Uterus (tissue), 4 donors: ENCODE measurements at places on chromosomes 7 and 10. TPM values are rescaled to one million over a fixed set of nuclear protein-coding genes. Genes with fewer than 3 reads are reported as not detected.

DNA sequence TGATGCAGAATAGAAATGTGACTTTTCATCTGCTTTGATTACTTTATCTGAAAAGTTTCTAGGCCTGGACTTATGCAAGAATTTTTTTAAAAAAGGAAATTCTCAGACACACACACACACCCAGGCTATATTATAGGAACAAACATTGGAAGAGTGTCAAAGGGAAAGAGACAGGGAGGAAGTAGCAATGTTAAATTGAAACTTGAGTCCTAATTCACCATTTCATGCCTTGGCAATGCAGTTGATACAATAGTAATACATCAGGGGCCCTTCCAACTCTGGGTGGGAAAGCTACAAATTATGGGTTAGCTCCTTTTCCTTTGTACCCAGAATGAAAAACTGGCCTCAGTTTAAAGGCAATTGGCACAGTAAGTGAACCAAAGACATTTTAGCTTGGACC is 258.0 kb upstream of the LYZL1 start:
- H3K27me3 ChIP-seq: no peaks in the 10 kb centered on the region
- no peak for DNase-seq
- H3K4me1 ChIP-seq: no peaks in the 10 kb centered on the region
- no peaks in the 10 kb centered on the region for H3K36me3 ChIP-seq
- H3K27ac ChIP-seq: no peak overlapping the region

DNA sequence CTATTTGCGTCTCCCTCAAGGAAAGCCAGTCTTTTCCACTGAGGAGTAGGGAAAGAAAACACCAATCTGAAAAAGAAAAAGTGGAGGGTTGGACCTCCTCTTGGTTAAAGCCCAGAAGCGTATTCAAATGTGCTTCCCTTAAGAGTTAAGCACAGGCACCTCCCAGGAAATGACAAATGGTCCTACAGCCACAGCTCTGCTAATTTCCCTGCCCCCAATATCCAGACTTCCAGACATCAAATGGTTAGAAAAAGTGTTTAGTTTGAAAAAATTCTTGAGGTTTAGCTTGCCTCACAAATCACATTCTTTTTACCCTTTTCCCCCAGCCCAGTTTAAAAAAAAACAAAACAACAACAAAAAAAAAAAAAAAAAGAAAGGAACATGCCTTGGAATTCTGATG is 19.0 kb upstream of the COL1A2 start:
- peak overlapping the region; percentile 95 for H3K27ac ChIP-seq
- H3K4me1 ChIP-seq: no peaks in the 10 kb centered on the region

DNA sequence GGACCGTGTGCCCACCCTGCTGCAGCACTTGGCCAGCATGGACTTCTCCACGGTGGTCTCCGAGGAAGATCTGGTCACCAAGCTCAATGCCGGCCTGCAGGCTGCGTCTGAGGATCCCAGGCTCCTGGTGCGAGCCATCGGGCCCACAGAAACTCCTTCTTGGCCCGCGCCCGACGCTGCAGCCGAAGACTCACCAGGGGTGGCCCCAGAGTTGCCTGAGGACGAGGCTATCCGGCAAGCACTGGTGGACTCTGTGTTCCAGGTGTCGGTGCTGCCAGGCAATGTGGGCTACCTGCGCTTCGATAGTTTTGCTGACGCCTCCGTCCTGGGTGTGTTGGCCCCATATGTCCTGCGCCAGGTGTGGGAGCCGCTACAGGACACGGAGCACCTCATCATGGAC is 1.4 kb downstream of the RBP3 start:
- H3K4me3 ChIP-seq: no peak overlapping the region
- H3K27ac ChIP-seq: no peak overlapping the region
- H3K27me3 ChIP-seq: no peaks in the 10 kb centered on the region
- no peak for DNase-seq
- no peaks in the 10 kb centered on the region for H3K4me1 ChIP-seq

- no peaks in the 10 kb centered on the region for H3K27me3 ChIP-seq
- H3K4me3 ChIP-seq: no peak overlapping the region
- H3K36me3 ChIP-seq: no peaks in the 10 kb centered on the region
- H3K4me1 ChIP-seq: no peaks in the 10 kb centered on the region
- H3K27ac ChIP-seq: no peak overlapping the region
- DNase-seq: no peak
Measured at GRCh38 chr10:46217752-46218453, 68.9 kb upstream of the ANTXRL start.

DNA sequence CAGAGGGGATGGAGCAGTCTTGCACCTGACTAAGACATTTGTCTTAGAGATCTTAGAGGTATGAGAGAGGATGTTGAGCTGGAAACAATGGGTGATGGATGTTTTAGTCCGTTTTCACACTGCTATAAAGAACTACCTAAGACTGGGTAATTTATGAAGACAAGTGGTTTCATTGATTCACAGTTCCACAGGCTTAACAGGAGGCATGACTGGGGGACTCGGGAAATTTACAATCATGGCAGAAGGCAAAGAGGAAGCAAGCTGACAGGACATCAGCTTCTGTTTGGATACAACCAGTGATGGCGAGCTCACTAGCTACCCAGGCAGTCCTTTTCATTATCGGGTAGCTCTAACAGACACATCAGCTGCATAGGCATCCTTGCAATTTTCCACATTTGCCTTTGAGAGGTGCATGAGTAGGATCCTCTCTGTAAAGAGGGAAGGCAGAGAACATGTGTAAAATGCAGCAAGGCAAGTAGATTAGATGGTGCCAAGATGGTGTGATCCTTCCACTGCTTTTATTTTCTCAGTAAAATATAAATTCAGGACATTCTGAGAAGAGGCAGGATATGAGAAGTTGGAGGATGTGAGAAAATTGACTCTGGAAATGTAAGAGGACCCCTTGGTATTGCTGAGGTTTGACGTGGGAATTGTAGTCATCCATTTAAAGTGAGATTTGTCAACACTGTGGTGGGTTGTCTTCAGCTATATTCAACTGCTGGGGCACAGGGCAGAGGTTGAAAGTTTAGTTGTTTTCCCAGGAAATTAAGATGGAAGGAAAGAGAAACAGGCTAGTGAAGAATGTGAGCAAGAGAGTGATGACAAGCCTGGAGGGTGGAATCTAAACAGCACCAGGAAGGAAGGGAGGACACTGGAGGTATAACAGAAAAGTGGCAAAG is 1140.0 kb upstream of the AUTS2 start:
- H3K36me3 ChIP-seq: no peaks in the 10 kb centered on the region
- no peaks in the 10 kb centered on the region for H3K27me3 ChIP-seq
- H3K4me3 ChIP-seq: no peak overlapping the region
- no peak for DNase-seq

DNA sequence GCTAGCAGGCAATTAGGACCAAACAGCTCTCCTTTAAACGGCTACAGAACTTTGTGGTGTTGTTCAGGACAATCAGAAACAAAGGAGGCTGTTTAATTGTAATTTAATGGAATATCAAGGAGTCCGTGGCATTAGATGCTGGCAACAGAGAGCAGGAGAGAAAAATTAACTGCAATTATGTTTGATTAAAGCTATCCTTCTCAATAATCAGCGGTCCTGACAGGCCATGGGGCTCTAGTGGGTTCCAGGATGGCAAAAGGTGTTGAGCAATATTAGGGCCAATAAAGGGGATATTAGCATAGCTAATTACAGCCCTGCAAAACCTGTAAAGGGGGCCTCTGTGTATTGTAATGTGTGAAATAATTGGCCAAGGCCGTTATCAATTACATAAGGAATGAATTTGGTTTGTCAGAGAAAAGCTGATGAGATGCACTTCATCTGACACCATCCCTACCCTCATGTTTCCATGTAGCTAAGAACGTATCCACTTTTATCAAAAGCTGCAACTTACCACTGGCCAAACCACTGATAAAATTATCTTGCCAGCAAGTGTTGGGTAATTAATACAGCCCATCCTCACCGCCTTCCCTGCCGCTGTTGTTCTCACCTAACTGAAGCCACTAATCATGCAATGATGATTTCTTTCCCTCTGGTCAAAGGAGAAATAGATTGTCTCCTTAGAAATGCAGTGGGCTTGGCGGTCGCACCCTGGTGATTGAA is 81.6 kb downstream of the EBF3 start:
- H3K27me3 ChIP-seq: no peaks in the 10 kb centered on the region
- no peak overlapping the region for H3K4me3 ChIP-seq
- no peaks in the 10 kb centered on the region for H3K4me1 ChIP-seq
- no peak for DNase-seq
- no peak overlapping the region for H3K27ac ChIP-seq

GRCh38 chr7:19375976-19376375 is 230.8 kb upstream of the FERD3L start:
- H3K27ac ChIP-seq: no peak overlapping the region
- H3K4me1 ChIP-seq: no peaks in the 10 kb centered on the region
- H3K4me3 ChIP-seq: no peak overlapping the region
- DNase-seq: no peak
- no peaks in the 10 kb centered on the region for H3K36me3 ChIP-seq

DNA sequence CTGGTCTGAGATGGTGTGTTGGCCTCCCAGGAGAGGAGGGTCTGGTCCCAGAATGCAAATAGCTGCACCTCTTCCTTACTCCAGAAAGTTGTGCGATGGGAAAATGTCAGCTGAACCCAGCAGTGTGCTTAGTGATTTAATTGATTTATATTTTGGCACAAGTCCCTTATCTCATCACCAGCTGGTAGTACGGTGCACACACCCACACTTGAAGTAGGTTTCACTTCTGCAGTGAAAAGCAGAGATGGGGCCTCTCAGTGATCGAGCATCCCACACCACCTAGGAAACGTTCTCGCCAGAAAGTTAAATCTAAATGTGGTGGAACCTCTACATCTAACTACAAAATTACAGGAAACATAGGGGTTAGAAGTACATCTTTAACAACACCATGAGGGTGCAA is 80.4 kb downstream of the UBE3C start:
- no peak overlapping the region for H3K27ac ChIP-seq
- H3K36me3 ChIP-seq: no peaks in the 10 kb centered on the region
- H3K4me1 ChIP-seq: no peaks in the 10 kb centered on the region
- no peak for DNase-seq

- H3K27me3 ChIP-seq: no peaks in the 10 kb centered on the region
- no peak for DNase-seq
- H3K27ac ChIP-seq: no peak overlapping the region
- H3K36me3 ChIP-seq: no peaks in the 10 kb centered on the region
- no peak overlapping the region for H3K4me3 ChIP-seq
Measured at GRCh38 chr7:35624299-35625186, 70.4 kb downstream of the HERPUD2 start.

DNA sequence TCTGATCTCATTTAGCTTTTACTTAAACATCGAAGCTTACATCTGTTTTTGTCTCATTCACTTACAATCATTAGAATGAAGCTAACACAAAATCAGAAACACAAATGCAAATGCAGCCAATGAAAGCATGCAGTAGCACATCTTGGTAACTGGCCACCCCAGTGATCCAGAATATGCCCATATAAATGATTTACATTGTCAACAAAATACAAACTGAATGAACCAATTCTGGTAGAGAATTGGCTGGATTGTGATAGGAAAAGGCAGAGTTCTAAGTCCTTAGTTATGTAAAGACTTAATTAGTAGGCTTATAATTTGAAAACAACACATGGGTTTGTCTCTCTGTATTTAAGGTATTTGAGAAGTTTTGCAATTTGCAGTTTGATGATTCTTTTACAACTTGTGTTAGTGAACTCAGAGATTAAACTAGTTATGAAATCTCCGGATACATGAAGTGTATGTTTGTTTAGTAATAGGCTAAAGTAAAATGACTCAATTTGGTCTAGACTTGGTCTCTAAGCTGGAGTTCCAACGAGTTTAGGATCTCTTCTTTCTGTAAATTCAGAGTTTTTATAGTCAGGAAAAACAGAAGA is 21.2 kb downstream of the TECTB start:
- no peak overlapping the region for H3K4me3 ChIP-seq
- no peak for DNase-seq
- H3K4me1 ChIP-seq: no peaks in the 10 kb centered on the region
- no peaks in the 10 kb centered on the region for H3K27me3 ChIP-seq
- H3K27ac ChIP-seq: no peak overlapping the region

DNA sequence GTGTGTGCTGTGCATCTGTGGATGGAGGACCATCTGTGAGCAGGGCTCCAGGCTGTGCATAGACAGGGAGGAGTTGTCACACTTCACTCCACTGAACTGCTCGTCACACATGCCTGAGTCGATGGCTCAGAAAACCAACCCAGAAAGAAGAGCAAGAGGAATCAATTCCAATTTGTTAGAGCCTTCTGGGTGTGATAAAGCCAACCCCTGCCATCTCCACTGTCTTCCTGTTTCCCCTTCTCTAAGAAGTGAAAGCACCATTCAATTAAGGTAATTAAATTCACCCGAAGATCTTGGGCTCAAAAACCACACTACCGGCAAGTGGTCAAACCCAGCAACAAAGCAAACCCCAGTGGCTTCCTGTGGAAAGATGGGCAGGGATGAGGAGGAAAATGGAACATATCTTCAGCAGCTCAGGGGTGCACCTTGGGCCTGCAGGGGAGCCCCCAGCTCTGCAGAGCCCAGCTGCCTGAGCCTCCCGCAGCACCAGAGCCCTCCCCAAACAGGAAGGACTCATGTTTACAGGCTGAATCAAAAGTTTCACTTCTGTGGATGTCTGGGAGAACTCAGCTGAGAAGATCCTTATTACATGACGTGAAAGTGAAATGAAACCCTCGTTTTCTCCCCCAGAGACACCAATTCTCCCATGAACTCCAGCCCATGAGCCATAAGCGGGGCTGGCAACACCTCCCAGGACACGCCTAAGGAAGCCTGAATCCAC is 10.9 kb downstream of the C10orf71 start:
- H3K4me3 ChIP-seq: no peak overlapping the region
- H3K4me1 ChIP-seq: no peaks in the 10 kb centered on the region
- H3K27me3 ChIP-seq: no peaks in the 10 kb centered on the region
- H3K27ac ChIP-seq: no peak overlapping the region
- no peaks in the 10 kb centered on the region for H3K36me3 ChIP-seq

GRCh38 chr7:76155938-76156337 is 45.8 kb upstream of the SRRM3 start:
- no peaks in the 10 kb centered on the region for H3K27me3 ChIP-seq
- H3K4me3 ChIP-seq: no peak overlapping the region
- H3K27ac ChIP-seq: no peak overlapping the region
- H3K36me3 ChIP-seq: no peaks in the 10 kb centered on the region
- no peak for DNase-seq

DNA sequence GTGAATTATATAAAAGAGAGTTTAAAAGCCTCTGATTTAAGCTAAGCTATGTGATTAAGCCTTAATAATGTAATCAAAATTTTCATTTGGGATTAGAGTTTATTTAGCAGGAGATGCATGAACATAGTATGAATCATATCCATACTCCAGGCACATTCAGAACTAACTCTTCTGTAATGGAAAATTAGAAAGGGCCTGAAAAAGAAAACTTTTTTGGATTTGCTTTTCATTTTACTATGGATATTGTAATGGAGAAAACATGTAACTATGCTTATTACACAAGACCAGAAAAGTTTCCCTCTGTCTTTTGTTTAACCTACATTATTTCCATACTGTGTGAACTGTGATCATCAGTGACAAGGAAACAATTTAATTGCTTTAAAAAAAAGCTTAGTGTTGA is 22.0 kb downstream of the TES start:
- no peaks in the 10 kb centered on the region for H3K4me1 ChIP-seq
- no peaks in the 10 kb centered on the region for H3K36me3 ChIP-seq
- H3K27me3 ChIP-seq: no peaks in the 10 kb centered on the region

GRCh38 chr10:121311812-121312443 is 286.3 kb downstream of the FGFR2 start:
- DNase-seq: no peak
- no peaks in the 10 kb centered on the region for H3K4me1 ChIP-seq
- no peak overlapping the region for H3K27ac ChIP-seq
- no peaks in the 10 kb centered on the region for H3K27me3 ChIP-seq

GRCh38 chr7:128309976-128310375 is 33.7 kb downstream of the RBM28 start:
- no peaks in the 10 kb centered on the region for H3K36me3 ChIP-seq
- no peaks in the 10 kb centered on the region for H3K27me3 ChIP-seq
- no peak for DNase-seq
- no peaks in the 10 kb centered on the region for H3K4me1 ChIP-seq

Gene LAMB4
- total RNA-seq: 0.59 TPM

Gene ERVW-1
- total RNA-seq: not detected
